Endothelial cell of coronary artery (primary cell): ENCODE measurements at places on chromosomes 4 and X. TPM values are rescaled to one million over a fixed set of nuclear protein-coding genes. Genes with fewer than 3 reads are reported as not detected.

Gene PDGFRA
- 1.2 and 12.0 TPM in 2 replicates for total RNA-seq

Gene GYG2
- under 0.01 and 0.09 TPM in 2 replicates for total RNA-seq

Gene SLITRK4
- total RNA-seq: 3.6 and 21.9 TPM in 2 replicates

Gene ING2
- total RNA-seq: 6.7 and 7.6 TPM in 2 replicates

Gene TCEAL5
- total RNA-seq: not detected in 2 replicates

Gene SFRP2
- total RNA-seq: not detected in 2 replicates

Gene CYBB
- total RNA-seq: not detected in 2 replicates

Gene GAB3
- total RNA-seq: 2.6 and 5.2 TPM in 2 replicates

Gene FRMD7
- under 0.01 TPM in 1 of 2 replicates, not detected in the other for total RNA-seq

Gene NRK
- 0.18 and 0.28 TPM in 2 replicates for total RNA-seq

Gene NSUN7
- under 0.01 TPM in 1 of 2 replicates, not detected in the other for total RNA-seq

Gene STAP1
- not detected in 2 replicates for total RNA-seq

Gene GPC3
- total RNA-seq: not detected in 2 replicates

Gene WWC2
- 20.9 and 39.5 TPM in 2 replicates for total RNA-seq

Gene MAGEA2
- not detected in 2 replicates for total RNA-seq

Gene TSPAN7
- total RNA-seq: 1.5 and 3.7 TPM in 2 replicates

Gene BTK
- 0.09 TPM in 1 of 2 replicates, not detected in the other for total RNA-seq

Gene FABP2
- not detected in 2 replicates for total RNA-seq

Gene ITM2A
- 14.5 and 19.0 TPM in 2 replicates for total RNA-seq

Gene ADGRL3
- 4.3 TPM in 1 of 2 replicates, not detected in the other for total RNA-seq

Gene VCX
- total RNA-seq: not detected in 2 replicates

Gene SRPK3
- 0.09 TPM in 2 replicates for total RNA-seq

Gene SCML1
- 6.8 and 7.1 TPM in 2 replicates for total RNA-seq

Gene RASSF6
- not detected in 2 replicates for total RNA-seq

Gene RUFY3
- total RNA-seq: 25.5 and 39.4 TPM in 2 replicates

Gene TREX2
- 2.8 and 3.7 TPM in 2 replicates for total RNA-seq

Gene USP17L12
- total RNA-seq: not detected in 2 replicates

Gene SSX3
- total RNA-seq: not detected in 2 replicates

Gene KCNE5
- 0.09 and 0.18 TPM in 2 replicates for total RNA-seq

Gene RTL9
- total RNA-seq: not detected in 2 replicates

Gene S100P
- total RNA-seq: 0.18 TPM in 1 of 2 replicates, not detected in the other

Gene AKAP4
- not detected in 2 replicates for total RNA-seq

Gene RIBC1
- 0.09 and 0.36 TPM in 2 replicates for total RNA-seq

Gene SLIT2
- total RNA-seq: 22.2 and 36.4 TPM in 2 replicates

Gene ZFX
- total RNA-seq: 29.1 and 54.3 TPM in 2 replicates

Gene TRIM60
- total RNA-seq: not detected in 2 replicates

Gene LSM6
- total RNA-seq: 35.8 TPM in 2 replicates

Gene PAGE5
- not detected in 2 replicates for total RNA-seq

Gene MAGED4B
- total RNA-seq: 13.7 and 46.1 TPM in 2 replicates

Gene CT45A2
- not detected in 2 replicates for total RNA-seq

Gene SEPTIN6
- total RNA-seq: 13.3 and 16.6 TPM in 2 replicates

Gene CT47B1
- total RNA-seq: not detected in 2 replicates
